Prostate gland (tissue), 2 donors: ENCODE measurements at places on chromosomes 1 and 21.

- no peaks in the 10 kb centered on the region for H3K27me3 ChIP-seq
- H3K36me3 ChIP-seq = peaks cover 14% of the 10 kb centered on the region
- DNase-seq = no peak
- no peak overlapping the region for H3K27ac ChIP-seq
These were observed 809 bp upstream of the ZNF669 start for GRCh38 chr1:247104965-247105364.

GRCh38 chr1:78716186-78716585, 66.6 kb downstream of the IFI44 start:
- no peaks in the 10 kb centered on the region for H3K4me1 ChIP-seq
- no peak for DNase-seq
- H3K27ac ChIP-seq = no peak overlapping the region
- H3K27me3 ChIP-seq = no peaks in the 10 kb centered on the region

DNA sequence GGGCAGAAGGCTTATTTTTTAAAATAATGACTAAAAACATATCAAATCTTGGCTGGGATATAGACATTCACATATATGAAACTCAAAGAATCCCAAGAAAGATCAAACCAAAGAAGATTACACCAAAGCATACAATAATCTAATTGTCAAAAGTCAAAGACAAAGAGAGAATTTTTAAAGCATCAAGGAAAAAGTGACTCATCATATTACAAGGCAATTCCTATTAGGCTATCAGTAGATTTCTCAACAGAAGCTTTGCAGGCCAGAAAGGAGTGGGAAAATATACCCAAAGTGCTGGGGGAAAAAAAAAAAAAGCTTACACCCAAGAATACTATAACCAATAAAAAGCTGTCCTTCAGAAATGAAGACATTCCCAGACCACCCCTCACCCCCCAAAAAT, 375.6 kb downstream of the BRINP2 start:
- no peak for DNase-seq
- H3K36me3 ChIP-seq = no peaks in the 10 kb centered on the region
- H3K27ac ChIP-seq = no peak overlapping the region
- H3K4me1 ChIP-seq = no peaks in the 10 kb centered on the region

DNA sequence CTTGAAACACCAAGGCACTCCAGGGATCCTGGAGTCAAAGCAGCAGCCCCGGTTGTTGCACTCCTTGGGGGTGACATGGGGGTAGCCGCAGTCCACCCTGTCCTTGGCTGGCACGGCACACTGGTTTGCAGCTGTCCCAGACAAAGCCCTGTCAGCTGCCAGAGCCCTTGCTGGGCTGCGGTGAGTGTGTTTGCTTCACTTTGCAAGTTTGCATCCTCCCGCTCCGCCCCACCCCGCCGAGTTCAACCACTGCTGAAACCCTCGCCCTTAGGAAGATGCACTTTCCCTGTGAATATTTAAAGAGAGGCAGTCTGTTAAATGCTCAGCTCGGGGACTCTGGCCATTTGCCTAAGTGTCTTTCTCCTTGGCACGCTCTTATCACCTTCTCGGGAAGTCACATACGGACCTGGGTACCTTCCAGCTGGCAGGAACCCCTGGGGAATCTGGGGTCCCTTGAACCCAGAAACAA, 1.7 kb downstream of the TFF3 start:
- no peak overlapping the region for H3K4me3 ChIP-seq
- H3K27ac ChIP-seq = no peak overlapping the region
- H3K4me1 ChIP-seq = peaks cover 11% of the 10 kb centered on the region
- no peaks in the 10 kb centered on the region for H3K27me3 ChIP-seq
- H3K36me3 ChIP-seq = no peaks in the 10 kb centered on the region

GRCh38 chr1:69707103-69707502, 139.4 kb downstream of the LRRC7 start:
- no peak for DNase-seq
- no peak overlapping the region for H3K27ac ChIP-seq
- H3K27me3 ChIP-seq = no peaks in the 10 kb centered on the region
- H3K4me1 ChIP-seq = no peaks in the 10 kb centered on the region
- H3K4me3 ChIP-seq = no peak overlapping the region

DNA sequence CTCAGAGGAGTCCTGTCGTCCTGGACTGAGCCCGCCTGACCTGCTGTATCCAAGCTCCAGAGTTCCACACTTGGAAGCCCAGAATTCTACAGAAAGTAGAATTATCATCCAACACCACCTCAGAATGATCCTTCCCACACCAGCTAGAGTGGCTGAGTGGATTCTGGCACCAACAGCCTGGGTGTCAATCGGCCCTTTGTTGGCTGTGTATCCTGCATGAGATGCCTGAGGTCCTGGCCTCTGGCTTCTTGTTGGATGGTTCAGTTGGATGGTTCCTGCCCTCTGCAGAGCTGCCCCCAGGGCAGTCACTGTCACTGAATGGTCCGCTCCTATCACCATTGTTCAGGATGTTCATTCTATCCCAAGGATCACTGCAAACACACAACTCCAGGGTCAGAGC, 49.8 kb downstream of the PGBD5 start:
- no peak overlapping the region for H3K27ac ChIP-seq
- H3K27me3 ChIP-seq = no peaks in the 10 kb centered on the region
- no peak for DNase-seq
- H3K36me3 ChIP-seq = no peaks in the 10 kb centered on the region
- no peak overlapping the region for H3K4me3 ChIP-seq

DNA sequence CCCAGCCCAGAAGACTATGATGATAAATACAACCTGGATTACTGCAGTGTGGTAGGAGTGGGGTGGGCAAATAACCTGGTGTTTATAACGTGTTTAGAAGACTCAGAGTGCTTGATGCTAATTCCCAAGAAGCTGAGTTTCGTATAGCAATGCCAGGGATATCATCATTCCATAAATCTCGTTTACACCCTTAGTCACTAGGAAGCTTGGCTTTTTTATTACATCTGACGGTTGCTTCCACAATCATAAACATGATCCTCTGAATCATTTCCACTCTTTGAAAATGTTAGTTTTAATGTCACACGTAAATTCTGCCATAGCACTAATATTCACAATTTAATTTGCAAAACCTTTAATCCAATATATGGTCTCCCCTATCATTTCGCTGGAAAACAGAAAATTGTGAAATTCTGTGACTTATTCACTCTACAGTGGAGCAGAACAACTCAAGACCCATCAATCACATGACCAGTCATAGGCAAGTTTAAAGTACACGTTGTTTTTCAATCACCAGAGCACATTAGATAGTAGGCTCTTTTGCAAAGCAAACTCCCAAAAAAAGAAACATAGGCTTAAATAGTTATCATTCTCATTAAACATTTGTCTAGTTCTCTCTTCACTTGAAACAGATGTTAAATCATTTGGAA, 321.0 kb downstream of the LTN1 start:
- H3K27me3 ChIP-seq = no peaks in the 10 kb centered on the region
- no peak overlapping the region for H3K27ac ChIP-seq
- DNase-seq = no peak
- no peaks in the 10 kb centered on the region for H3K36me3 ChIP-seq

DNA sequence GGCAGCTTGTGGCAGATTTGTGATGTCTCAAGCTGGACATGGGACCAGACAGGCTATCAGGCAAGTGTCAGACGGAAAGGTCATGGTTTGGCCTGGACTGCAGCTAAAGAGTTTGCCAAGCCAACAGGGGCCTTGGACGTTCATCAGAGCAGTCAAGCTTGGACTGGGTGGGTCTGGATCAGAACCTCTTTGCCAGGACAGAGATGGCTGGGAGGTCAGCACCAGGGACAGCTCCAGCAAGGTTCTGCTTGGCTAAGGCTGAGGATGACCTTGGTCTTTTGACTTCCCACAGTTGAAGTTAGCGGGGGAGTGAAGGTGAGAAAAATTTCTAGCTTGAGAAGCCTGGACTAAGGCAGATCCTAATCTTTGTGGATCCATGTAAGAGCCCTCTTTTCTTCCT, 68.1 kb downstream of the GRIK3 start:
- H3K27ac ChIP-seq = no peak overlapping the region
- H3K4me1 ChIP-seq = no peaks in the 10 kb centered on the region
- H3K27me3 ChIP-seq = peaks cover 6% of the 10 kb centered on the region
- no peak overlapping the region for H3K4me3 ChIP-seq
- H3K36me3 ChIP-seq = no peaks in the 10 kb centered on the region
- no peak for DNase-seq

GRCh38 chr1:72827278-72827677, 544.9 kb upstream of the NEGR1 start:
- no peaks in the 10 kb centered on the region for H3K4me1 ChIP-seq
- no peaks in the 10 kb centered on the region for H3K36me3 ChIP-seq
- H3K4me3 ChIP-seq = no peak overlapping the region
- H3K27ac ChIP-seq = no peak overlapping the region
- no peak for DNase-seq

DNA sequence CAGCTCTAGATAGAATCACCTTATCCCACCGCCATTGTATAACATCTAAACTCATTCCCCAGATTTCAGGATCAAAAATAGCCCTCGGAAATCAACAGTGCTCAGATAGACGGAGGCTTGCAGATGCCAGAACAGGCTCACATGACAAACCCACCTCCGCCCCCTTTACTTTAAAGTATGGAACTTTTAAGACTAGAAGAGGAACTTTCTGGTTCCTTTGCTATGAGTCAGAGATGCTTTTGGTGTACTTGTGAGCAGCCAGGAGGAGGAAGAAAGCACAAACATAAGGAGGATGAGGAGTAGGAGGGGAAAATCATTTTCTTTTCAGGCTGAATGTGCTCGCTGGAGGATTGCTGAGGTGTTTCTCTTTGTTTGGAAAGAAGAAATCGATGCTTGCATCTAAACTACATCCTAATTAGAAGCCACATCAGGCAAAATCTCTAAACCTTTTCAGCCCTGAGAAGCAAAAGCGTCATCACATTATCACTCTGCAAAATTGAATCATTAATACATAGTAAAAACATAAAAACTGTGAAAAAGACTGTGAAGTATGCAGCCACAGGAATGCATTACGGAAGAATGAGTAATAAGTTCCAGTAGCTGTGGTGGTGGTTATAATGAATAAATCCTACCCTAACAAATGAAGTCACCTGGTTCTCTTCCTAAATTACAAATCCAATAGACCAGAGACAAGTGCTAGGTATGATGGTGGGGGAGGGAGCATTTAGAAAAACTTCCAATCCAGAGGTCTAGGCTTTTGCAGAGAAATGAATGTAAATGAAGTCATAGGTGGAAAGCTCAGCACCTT, 251.3 kb downstream of the KCNH1 start:
- H3K36me3 ChIP-seq = no peaks in the 10 kb centered on the region
- DNase-seq = no peak
- H3K4me3 ChIP-seq = no peak overlapping the region
- H3K27ac ChIP-seq = no peak overlapping the region
- no peaks in the 10 kb centered on the region for H3K4me1 ChIP-seq

GRCh38 chr1:206471415-206471801, 1.1 kb downstream of the IKBKE start:
- no peaks in the 10 kb centered on the region for H3K27me3 ChIP-seq
- H3K4me3 ChIP-seq = peak overlapping the region; percentile 45
- no peak for DNase-seq
- no peak overlapping the region for H3K27ac ChIP-seq

DNA sequence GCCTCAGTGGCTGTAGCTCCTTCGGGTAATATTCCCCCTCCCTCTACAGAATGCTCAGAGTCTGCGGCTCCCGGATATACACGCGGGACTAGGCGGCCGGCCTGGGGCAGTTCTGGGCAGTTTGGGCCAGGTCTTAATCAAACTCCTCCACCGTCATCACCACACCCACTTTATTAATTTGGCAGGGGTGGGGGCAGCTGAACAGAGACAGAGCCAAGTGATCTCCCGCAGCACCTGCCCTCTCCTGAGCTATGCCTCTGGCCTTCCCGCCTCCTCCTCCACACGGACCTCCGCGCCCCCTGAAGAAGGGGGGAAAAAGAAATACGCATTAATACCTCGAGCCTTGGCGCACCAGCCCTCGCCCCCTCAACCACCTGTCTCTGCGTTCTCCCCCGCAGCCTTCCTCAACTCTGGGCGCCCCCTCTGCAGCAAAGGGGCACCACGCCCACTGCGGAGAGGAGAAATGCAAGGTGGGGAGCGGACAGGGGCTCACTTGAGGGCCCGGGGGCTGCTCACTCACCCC, 42.6 kb downstream of the CD34 start:
- DNase-seq = peak; percentile 79
- H3K4me3 ChIP-seq = peak overlapping the region; percentile 90
- H3K4me1 ChIP-seq = peaks cover 20% of the 10 kb centered on the region
- no peaks in the 10 kb centered on the region for H3K27me3 ChIP-seq
- H3K36me3 ChIP-seq = no peaks in the 10 kb centered on the region

- peak overlapping the region; percentile 62 for H3K27ac ChIP-seq
- no peak for DNase-seq
- H3K27me3 ChIP-seq = no peaks in the 10 kb centered on the region
These were observed 82.2 kb downstream of the SPSB1 start for GRCh38 chr1:9374748-9375341.

GRCh38 chr1:224054611-224055010, 59.3 kb upstream of the FBXO28 start:
- no peaks in the 10 kb centered on the region for H3K4me1 ChIP-seq
- no peaks in the 10 kb centered on the region for H3K27me3 ChIP-seq
- H3K27ac ChIP-seq = no peak overlapping the region
- DNase-seq = no peak
- H3K4me3 ChIP-seq = no peak overlapping the region

- H3K4me1 ChIP-seq = peaks cover 4% of the 10 kb centered on the region
- no peak overlapping the region for H3K27ac ChIP-seq
- no peaks in the 10 kb centered on the region for H3K36me3 ChIP-seq
- no peak overlapping the region for H3K4me3 ChIP-seq
- H3K27me3 ChIP-seq = no peaks in the 10 kb centered on the region
- DNase-seq = no peak
These were observed 8.2 kb downstream of the BACH1 start for GRCh38 chr21:29306920-29307319.

DNA sequence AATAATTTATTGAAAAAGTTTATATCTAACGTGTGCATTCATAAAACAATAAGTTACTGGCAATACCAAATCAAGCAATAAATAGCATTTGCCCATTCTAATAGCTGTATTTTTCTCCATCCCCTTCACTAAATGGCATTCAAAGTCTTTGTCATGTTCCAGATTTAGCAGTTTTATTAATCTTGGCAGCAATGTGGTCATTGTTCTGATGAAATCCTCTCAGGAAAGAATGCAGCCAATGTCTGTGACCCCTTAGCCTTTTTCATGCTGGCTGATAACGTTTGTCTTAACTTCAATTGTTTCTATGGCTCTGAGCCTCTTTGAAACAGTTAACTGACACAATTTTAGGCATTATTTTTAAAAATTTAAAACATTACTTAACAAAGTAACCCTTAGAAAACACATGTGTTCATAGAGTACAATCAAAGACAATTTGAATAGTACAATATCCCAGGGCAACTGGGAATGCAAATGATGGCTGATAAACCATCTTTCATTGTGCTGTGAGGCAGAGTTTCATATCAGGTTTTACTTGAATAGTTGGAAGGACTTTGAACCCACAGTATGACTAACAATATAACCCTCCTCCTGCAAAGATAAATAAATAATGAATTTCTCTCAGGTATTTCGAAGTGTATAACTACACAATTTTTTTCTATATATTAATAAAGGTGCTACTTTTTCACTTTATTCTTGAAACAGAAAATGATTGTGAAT, 217.5 kb downstream of the LRRIQ3 start:
- no peaks in the 10 kb centered on the region for H3K36me3 ChIP-seq
- no peaks in the 10 kb centered on the region for H3K27me3 ChIP-seq
- no peak for DNase-seq
- no peak overlapping the region for H3K4me3 ChIP-seq
- H3K27ac ChIP-seq = no peak overlapping the region
- no peaks in the 10 kb centered on the region for H3K4me1 ChIP-seq
